ENCODE measurements at places on chromosomes 7 and 10. TPM values are rescaled to one million over a fixed set of nuclear protein-coding genes. Genes with fewer than 3 reads are reported as not detected.

The CAMK2B gene
- not detected for total RNA-seq

The THSD7A gene
- total RNA-seq, result 0.17 TPM

The CCDC7 gene
- total RNA-seq, result 1.8 TPM

The HACD1 gene
- total RNA-seq, result 16.6 TPM

The PRKG1 gene
- 8.2 TPM for total RNA-seq

The IDI2 gene
- not detected for total RNA-seq

The TWIST1 gene
- 29.6 TPM for total RNA-seq

The TMEM229A gene
- not detected for total RNA-seq

The SNCG gene
- total RNA-seq, result 18.3 TPM

The RBP3 gene
- not detected for total RNA-seq

The ACTL6B gene
- total RNA-seq, result not detected

The WAPL gene
- 15.5 TPM for total RNA-seq

The HYAL4 gene
- total RNA-seq, result not detected

The AKR1D1 gene
- total RNA-seq, result not detected

The ASAH2 gene
- total RNA-seq, result 1.3 TPM

The SFTPA1 gene
- total RNA-seq, result not detected

The NKX1-2 gene
- not detected for total RNA-seq

The DNAJC12 gene
- total RNA-seq, result 2.2 TPM

The GPER1 gene
- total RNA-seq, result 4.2 TPM

The DENND2A gene
- total RNA-seq, result 4.3 TPM

The PDZD8 gene
- total RNA-seq, result 10.6 TPM

The STEAP1B gene
- total RNA-seq, result 23.0 TPM

The PTTG1IP2 gene
- total RNA-seq, result not detected

The PLA2G12B gene
- total RNA-seq, result not detected

The LDB3 gene
- total RNA-seq, result 0.15 TPM

The DEPP1 gene
- 15.0 TPM for total RNA-seq

The LRGUK gene
- total RNA-seq, result not detected

Measured in bronchus fibroblast of lung (primary cell).